Neural crest cell (in vitro differentiated cells): ENCODE measurements at places on chromosomes 12 and 14.

DNA sequence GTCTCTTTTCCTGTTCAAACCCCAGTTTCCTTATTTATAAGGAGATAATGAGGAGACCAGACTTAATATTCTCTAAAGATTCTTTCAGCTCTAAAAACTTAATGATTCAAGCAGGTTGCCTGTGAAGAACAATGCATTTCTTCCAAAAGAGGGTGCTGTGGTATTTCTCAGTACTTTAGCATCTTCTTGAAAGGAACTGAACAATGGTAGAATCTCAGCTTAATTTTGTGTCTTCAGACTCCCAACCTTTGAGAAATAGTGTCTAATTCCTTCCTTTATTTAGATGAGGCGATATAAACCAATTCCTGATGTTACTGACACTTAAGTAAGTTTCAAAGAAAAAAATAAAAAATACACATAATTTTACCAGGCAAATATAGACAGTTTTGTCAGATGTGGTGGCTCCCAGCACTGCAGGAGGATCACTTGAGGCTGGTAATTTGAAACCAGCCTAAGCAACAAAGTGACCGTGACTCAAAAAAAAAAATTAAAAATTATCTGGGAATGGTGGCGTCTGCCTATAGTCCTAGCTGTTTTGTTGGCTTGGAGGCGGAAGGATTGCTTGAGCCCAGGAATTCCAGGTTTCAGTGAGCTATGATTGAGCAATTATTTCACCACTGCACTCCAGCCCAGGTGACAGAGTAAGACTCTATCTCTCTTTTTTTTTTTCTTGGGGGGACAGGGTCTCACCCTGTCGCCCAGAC, 76.9 kb upstream of the PSMA6 start:
- DNase-seq, result no peak

DNA sequence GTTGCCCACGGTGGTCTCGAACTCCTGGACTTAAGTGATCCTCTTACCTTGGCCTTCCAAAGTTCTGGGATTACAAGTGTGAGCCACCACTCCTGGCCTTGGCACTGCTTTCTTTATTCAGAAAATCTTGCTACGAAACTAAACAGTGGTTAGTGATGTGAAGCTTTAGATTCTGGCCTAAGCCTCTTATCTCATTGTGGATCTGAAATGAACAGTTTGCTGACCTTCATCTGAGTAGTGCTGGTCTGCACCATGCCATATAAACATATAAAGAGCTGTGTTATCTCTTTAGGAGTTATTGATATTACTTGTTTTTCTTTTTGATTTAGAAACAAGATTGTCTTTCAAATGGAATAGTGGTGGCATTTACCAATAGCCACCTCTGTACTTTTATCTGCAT, 22.6 kb downstream of the SRGAP1 start:
- DNase-seq, result no peak

DNA sequence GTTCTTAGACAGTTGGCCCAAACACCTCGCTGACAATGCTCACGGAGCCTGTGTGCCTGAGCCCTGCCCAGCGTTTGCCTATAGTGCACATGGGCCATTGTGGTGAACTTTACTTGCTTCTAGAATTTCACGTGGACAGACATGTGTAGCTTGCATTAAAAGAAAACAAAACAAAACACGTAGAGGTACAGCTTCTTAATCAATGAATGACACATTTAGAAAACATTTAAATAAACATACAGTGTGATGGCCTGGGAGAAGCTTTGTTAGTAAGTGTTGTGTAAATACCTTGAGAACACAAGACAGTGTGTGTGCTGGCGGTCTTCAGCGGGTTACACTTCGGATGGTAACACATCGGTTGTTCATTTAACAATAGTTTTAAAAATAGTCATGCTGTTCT, 38.1 kb downstream of the SMOC1 start:
- no peak for DNase-seq

DNA sequence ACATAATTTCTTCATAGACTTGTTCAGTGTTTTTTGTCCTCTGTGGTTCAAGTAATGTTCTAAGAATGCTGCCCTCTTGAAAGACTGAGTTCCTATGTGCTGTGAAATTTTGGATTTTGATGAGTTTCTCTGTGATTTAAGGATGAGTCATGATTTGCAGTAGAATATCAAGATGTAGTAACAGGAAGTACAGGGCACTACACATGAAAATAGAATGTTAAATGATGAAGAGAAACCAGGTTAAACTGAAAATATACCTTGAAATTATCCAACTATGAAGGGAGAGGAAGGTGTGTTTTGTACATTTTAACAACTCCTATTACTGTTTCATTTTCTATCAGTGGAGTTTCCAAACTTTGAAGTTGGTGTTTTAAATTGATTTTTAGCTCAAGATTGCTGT, 4.8 kb downstream of the ELK3 start:
- DNase-seq, result no peak

DNA sequence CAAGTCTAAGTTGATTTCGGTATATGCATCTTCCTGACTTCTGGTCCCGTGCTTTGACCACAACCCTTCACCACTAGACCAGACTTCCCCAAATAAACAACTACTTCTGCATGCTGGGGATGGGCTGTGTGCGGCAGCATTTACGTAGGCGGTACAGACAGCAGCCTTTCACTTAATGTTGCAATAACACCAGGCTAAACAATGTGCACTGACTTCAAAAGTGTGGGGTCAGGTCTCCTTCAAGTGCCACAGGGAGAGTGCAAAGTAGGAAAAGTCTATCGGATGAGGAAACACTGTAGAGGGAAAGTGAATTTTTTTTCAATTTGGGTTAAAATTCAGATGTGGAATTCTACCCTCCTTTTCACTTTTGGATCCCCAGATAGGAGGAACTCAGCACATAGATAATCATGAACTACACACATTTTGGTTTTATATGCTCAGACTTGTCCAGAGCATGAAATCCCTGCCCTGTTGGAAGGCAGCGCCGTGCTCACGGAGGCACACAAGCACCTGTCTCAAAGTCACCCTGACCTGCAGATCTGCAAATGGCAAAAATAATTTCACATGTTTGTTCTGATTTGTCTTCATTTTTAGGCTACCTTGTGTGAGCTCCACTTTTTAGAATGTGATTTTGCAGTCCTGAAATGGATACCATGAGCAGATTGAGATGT, 3.6 kb upstream of the FOS start:
- no peak for DNase-seq

DNA sequence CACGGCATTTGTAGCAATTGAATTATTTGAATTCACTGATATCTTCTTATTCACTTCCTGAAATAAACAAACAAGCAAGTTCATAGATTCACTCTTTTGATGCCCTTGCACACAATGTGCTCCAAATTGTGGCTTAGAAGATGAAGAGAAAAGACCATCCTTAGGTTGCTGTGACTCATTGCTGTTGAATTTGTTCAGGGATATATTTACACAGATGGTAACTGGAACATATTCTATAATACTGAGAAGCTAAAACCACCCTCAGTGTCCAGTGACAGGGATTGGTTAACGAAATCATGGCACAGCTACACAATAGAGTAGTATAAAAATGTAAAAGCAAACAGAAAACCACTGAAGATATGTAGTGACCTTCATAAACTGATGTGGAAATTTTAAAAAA, 3.1 kb downstream of the PRB4 start:
- no peak for DNase-seq

DNA sequence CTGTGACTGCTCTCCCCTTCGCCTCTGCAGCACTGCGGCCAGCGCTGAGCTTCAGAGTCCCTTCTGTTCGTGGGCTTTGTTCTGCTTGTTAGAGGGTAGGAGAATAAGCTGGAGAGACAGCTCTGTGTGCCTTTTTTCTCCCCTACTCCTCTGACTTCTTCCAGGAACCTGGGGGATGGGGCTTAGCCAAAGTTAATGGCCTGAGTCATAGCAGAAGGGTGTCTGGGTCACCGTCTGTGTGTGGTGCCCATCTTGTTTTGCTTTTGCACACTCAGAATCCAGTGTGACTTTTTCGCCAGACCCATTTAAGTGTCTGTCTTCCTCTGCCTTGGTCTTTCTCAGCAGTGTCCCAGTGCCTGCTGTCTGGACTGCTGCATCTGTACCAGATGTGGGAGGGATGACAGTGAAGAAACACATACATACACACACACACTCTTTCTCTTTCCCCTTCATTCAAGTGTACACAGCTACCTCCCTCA, 3.0 kb downstream of the KIF5A start:
- no peak for DNase-seq

GRCh38 chr12:3431686-3432085, 59.3 kb upstream of the PRMT8 start:
- no peak for DNase-seq

GRCh38 chr14:80982711-80983110, 27.3 kb downstream of the TSHR start:
- DNase-seq, result no peak

DNA sequence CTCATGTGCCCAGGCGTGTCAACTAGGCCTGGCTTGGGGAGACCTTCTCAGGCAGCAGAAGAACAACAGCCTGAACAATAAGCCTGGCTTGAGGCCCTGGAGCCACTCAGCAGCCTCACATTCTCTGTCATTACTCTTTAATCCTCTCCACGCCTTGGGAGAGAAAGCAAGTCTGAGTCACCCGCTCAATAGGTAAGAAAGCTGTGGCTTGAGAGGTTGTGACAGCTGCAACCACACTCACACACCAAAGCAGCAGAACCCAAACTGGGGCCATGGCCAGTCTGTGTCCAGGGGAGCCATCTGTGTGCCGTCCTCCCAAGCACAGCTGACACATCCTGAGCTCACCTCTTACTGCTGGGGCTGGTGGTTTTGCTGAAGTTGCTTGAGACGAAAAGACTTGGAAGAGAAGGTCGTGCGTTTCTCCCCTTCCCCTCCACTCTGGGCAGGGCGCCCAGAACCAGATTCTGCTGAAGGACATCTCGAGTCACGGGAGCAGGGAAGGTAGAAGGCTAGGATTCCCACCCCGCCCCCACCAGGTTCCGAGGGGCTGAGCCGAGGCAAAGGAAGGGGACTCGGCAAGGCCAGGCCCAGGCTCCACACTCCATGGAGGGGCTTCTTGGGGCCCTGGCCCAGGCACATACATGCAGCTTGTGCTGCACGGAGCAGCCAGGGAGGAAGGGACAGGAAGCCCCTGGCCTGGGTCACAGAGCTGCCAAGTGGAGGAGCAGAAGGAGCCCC, 5.5 kb downstream of the TMEM63C start:
- DNase-seq, result no peak
